ENCODE measurements at places on chromosomes 6 and 20. TPM values are rescaled to one million over a fixed set of nuclear protein-coding genes. Genes with fewer than 3 reads are reported as not detected.

The RAET1G gene
- not detected for total RNA-seq

The EPHA7 gene
- 0.82 TPM for total RNA-seq

The RIPPLY2 gene
- not detected for total RNA-seq

The IER3 gene
- 216 TPM for total RNA-seq

GRCh38 chr6:124433387-124434160 lies 528.7 kb upstream of the RNF217 start:
- DNase-seq: peak; percentile 8

- DNase-seq: no peak
Observed at GRCh38 chr6:36596356-36596755, 2.2 kb downstream of the SRSF3 start.

GRCh38 chr6:167849846-167850459 lies 23.2 kb downstream of the AFDN start:
- DNase-seq: peak; percentile 24

The RUNX2 gene
- total RNA-seq: 26.1 TPM

DNA sequence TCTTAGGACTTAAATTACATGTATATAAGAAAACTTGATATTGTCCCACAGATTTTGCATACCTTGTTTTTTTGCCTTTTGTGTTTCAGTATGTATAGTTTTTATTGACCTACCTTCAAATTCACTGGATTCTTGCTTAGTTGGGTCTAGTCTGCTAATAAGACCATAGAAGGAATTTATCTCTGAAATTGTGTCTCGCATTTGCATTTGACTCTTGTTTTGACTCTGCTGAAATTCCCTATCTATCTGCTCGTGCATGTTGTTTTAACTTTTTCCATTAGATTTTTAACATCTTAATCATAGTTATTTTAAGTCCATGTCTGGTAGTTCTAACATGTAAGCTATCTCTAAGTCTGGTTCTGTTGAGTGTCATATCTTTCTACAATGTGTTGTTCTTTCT lies 163.9 kb downstream of the SCP2D1 start:
- DNase-seq: no peak

DNA sequence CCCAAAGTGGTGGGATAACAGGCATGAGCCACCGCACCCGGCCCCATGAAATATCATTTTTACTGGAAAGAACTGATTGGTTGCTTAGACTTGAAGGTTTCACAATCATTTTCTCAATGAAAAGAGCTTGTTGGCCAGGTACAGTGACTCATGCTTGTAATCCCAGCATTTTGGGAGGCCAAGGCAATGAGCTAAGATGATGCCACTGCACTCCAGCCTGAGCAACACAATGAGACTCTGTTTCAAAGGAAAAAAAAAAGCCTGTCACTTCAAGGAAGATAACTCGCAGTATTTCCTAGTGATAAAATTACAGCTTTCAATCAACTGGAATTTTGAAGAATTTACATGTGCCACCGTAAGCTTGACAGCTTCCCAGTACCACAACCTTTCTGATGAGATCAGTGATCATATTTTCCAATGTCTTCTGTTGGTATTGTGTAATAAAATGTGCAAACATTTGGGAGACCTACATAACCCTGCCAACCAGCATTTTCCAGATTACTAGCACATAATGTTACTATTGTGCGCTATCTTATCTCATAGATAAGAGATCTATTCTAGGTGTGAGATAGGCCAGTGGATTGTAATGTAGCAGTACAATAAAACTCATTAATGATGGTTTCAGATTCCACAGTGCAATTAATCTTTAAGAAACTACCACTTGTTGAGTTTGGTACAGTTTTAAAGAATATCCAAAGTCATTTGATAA lies 7.2 kb downstream of the PNLDC1 start:
- peak; percentile 39 for DNase-seq
